GM13977 (cell line): ENCODE measurements at places on chromosomes 12 and 14.
A peak's percentile ranks its signal among the peaks of the same experiment; 100 is the strongest.

- no peak for DNase-seq
These were observed 7.2 kb downstream of the MYO1A start for GRCh38 chr12:57042695-57043094.

- no peak for DNase-seq
These were observed 25.5 kb downstream of the ATF7 start for GRCh38 chr12:53600490-53601295.

- DNase-seq, result no peak
These were observed 33.2 kb upstream of the KCNH3 start for GRCh38 chr12:49505672-49506071.

- no peak for DNase-seq
These were observed 151.7 kb downstream of the RPAP3 start for GRCh38 chr12:47554046-47554653.

- DNase-seq, result no peak
These were observed 74.3 kb downstream of the SUSD6 start for GRCh38 chr14:69685716-69686115.

GRCh38 chr12:72679147-72679757 is 407.1 kb downstream of the TRHDE start:
- no peak for DNase-seq

DNA sequence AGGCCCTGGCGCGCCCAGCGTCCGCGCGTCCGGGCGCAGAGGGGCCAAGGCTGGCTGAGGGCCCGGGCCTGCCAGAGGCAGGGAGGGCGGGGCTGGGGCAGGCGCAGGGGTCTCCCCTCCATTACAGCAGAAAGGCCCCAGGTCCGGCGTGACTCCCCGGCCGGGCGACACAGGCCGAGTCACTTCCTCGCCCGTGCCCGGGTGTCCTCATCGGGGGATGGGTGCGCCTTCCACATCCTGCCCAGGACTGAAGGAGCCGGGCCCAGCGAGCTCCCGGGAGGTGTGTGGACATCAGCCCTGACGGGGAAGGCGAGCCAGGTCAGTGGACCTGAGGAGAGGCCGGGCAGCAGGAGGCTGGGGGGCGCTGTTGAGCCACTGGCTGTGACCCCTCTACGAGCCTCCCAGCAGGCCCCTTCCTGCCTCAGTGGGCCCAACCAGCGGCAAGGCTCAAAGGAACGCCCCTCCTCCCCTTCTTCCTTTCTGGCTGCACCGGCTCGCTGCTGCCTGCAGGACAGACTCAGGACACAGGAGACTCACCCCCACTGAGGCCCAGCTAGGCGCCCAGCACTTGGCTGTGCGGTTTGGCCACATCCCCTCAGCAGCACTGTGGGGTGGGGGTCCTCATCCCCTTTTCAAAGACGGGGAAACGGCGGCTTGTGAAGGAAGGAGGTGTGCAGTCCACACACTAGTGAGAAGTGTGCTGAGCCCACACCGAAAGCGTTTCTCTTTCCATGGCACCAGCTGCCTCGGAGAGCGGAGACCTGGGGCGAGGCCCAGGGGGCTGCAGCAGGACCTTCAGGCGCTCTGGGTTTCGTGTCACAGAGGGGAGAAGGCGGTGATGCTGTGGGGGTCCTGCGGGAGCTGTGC is 606 bp downstream of the TNFAIP2 start:
- no peak for DNase-seq

DNA sequence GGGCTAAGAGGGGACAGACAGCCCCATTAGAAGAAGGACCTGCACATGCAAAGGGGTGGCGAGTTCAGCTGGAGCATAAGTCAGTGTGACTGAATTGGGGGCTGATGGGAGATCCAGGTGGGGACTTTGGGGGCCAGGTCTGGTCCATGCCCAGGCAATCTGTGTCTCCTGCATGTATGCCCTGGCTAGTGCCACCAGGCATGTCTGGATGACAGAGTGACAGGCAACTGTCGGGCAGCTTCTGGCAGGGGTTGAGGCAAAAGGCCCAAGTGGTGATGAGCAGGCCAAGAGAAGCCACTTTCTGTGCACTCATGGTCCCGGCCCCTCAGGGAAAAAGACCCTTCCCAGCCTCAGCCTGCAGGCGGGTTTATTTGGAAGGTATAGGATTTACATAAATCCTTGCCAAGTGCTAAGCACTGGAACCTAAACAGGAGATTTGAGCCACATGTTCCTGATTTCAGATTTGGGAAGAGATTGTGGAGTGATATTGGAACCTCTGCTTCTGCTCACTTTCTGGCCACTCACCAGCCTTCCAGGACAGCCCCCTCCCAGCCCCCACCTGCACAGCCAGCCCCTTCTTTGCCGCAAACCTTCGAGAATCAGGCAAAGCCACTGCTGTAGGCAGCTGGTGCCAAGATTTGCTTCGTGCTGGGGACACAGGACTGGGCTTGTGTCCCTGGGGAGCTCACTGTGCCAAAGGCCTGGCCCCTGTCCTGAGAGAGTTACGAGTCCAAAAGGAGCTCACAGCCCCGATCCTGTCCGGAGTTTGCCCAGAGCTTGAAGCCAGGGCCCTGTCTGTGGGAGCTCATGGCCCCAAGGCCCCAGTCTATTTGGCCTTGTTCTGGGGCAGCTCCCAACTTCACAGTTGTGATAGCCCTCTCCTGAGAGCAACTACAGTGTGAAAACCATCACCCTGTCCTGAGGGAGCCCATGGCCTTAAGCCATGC is 232.5 kb upstream of the RTL1 start:
- DNase-seq, result peak; percentile 2

- DNase-seq, result no peak
These were observed 11.5 kb downstream of the ADAMTS20 start for GRCh38 chr12:43540470-43540869.

DNA sequence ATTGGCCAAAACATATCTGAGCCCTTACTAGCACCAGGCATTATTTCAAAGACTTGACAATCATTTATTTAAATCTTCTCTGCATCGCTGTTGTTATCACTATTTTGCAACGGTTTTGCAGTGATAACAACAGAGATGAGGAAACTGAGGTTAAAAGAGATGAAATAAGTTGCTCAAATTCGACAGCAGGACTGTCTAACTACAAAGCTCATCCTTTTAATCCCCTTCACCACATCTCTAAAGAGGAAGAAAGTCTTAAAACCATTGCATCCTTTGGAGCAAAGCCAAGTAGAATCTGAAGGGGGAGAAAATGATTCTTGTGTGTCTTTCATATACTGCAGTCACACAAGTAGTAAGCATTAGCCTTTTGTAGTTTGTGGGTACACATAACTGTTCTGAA is 14.8 kb upstream of the ETNK1 start:
- DNase-seq, result no peak

- no peak for DNase-seq
These were observed 8.4 kb upstream of the EID3 start for GRCh38 chr12:104294927-104295668.

DNA sequence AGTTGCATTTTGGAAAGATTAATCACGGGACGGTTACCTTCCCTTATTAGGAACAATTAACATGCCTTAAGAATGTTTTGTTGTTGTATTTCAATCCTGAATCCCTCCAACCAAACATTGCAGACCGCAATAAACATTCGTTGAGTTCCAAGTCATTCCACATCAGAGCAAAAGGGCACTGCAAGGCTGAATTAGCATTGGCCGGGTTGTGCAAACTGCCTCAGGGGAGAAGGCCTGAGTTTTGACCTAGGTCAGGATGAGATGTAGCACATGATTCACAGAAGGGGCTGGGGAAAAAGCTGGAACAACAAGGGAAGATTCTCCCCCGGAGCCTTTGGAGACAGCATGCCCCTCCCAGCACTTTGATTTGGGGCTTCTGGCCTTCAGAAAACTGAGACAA is 82.1 kb upstream of the BDKRB2 start:
- DNase-seq, result no peak

GRCh38 chr12:12818701-12819100 is 5.6 kb downstream of the DDX47 start:
- DNase-seq, result no peak

- no peak for DNase-seq
These were observed 66.3 kb downstream of the E2F7 start for GRCh38 chr12:76998908-76999556.

DNA sequence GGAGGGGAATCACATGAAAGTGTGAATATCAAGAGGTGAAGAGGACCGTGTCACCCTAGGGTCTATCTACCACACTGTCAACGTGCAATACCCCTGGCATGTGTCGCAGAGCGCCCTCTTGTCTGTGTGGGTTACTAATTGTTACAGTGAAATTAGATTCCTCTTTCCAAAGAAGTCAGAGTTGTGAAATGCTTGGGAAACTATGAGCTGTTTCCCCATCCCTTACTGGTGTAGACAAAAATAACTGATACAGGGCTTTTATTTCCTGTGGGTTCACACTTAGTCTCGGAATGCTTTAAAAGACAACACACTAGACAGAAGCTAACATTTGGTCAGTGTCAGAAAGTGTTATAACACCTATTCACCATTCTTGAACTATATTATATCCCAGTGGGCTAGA is 597.3 kb downstream of the NRXN3 start:
- DNase-seq, result no peak

- no peak for DNase-seq
These were observed 124.0 kb downstream of the PDE3A start for GRCh38 chr12:20492251-20492760.

DNA sequence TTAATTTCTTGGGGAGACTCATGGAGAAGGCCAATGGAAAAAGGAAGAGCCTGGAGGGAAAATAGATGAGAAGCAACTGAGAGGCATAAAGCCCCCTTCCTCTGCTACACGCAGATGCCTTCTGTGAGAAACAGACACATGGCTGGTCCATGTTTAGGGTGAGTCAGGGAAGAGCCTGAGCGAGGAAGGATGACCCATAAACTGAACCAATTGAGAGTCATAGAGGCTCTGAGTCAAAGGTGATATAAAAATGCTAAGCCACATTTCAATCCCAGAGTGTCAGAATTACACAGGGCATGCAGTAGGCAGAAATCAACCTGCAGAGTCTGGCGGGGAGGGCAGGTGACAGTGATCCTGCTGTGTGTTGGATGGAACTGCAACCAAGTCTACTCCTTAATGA is 30.1 kb upstream of the NEDD1 start:
- no peak for DNase-seq

DNA sequence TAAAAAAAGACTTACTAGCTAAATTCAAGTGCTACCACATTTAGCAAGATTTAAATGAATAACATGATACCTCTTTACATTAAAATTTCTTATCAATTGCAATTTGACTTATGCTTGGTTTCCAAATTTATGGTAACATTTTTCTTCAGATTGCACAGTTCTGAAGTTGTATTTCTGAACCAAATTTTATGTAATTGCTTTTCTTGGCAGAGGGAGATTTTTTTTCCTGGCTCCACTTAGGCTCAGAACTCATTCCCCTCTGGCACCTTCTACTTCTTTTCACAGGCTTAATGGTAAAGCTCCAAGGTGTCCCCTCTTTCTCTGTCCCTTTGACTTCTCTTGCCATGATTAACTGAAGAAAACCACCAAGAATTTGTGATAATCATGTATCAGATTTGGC is 99.8 kb upstream of the TMTC1 start:
- no peak for DNase-seq

GRCh38 chr12:119682639-119683252 is 14.8 kb downstream of the PRKAB1 start:
- DNase-seq, result no peak

DNA sequence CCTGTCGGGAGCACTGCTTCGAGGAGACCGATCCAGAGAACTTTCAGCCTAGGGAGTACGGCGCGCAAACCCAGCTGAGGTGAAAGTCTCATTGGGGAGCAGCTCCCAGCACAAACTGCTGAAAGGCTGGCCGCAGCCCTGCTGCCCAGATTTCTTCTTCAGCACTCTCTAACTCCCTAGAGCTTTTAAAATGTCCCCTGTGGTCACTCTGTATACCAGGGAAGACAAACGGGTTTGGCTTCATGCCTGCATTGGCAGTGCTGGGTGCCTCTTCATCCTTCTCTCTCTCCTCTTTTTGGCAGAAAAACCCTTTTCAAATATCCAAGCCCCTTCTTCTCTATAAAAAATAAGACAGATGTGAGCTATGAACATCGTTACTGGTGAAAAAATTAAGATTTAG is 34.9 kb downstream of the BBS10 start:
- DNase-seq, result no peak

DNA sequence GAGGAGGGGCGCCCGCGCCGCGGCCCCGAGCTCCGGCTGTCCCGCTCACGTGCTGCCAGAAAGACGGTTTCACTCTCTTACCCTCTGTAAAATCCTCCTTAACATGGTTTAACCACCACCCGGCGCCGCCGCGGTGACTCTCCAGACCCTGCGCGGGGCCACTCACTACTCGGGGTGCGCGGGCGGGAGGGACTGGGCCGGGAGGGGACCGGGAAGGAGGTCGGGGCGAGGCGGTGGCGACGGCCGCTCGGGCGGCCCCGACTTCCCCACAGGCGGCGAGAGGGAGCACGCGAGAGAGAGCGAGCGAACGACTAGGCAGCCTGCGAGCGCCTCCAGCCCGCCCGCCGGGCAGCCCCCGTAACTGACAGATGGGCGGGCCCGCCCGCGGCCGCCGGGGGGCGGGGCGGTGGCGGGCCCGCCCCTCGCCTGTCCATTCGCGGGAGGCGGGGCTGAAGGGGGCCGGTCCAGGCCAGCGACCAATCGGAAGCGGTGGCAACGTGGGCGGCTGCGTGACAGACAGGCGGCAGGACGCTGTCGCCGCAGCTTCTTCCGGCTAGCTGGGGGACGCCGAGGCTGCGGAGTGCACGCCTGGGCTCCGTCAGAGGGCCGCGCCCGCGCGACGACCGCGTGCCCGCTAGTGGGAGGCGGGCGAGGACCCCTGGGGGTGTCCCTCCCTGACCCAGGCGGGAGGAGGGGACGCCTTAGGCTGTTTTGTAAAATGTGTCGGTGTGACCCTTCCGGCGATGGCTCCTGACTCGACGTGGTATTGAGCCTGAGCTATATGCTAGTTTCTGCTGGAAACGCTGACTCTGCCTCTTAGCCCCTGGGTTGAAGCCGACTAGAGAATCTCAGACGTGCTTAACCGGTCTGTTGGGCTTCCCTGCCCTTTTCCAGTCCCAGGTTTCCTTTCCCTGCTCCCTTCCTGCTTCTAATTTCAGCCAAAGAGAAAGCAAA is at the start of gene EEA1:
EEA1 (minus strand) TSS at position 334 of the 954 bp plus-strand sequence; CDS start at position 105, 229 bp downstream.
- DNase-seq, result peak; percentile 98

DNA sequence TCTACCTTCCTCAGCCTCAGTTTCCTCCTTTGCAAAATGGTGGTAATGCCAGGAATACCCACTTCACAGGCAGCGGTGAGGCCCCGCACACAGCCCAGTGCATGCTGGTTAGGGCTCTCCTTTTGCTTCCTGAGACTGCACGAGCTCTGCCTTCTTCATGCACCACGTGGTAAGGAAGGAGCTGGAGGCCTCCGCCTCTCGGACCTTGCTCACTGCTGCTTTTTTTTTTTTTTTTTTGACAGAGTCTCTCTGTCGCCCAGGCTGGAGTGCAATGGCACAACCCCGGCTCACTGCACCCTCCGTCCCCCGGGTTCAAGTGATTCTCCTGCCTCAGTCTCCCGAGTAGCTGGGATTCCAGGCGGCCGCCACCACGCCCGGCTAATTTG is 18.1 kb downstream of the TAMALIN start:
- no peak for DNase-seq

GRCh38 chr14:104473649-104474494 is 105.7 kb upstream of the C14orf180 start:
- DNase-seq, result no peak

- no peak for DNase-seq
These were observed 3.1 kb downstream of the SMOC1 start for GRCh38 chr14:69882116-69882864.
